AML-193 (cell line): ENCODE measurements at places on chromosomes 7 and 10.

GRCh38 chr7:94374721-94375566 lies 19.8 kb upstream of the COL1A2 start:
- no peak for DNase-seq

- DNase-seq = no peak
These were observed 84.1 kb downstream of the MKI67 start for GRCh38 chr10:128042131-128042610.

GRCh38 chr10:89873055-89873454 lies 171.7 kb downstream of the KIF20B start:
- no peak for DNase-seq

DNA sequence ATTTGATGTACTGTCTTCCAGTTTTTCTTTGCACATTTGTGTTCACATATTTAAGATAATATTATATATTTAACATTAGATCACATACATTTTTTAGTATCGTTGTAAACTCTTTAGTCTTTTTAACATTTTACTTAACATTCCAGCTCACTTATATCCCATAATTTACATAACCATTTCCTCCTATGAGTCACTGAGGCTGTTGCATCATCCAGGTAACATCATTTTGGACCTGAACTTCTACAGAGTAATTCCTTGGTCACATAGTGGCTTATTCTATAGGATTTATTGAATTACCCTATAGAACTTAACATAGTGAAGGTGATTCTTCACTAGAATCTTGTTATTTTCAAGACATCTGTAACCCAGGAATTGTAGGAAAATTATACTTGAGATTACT lies 194.4 kb downstream of the POU6F2 start:
- no peak for DNase-seq

DNA sequence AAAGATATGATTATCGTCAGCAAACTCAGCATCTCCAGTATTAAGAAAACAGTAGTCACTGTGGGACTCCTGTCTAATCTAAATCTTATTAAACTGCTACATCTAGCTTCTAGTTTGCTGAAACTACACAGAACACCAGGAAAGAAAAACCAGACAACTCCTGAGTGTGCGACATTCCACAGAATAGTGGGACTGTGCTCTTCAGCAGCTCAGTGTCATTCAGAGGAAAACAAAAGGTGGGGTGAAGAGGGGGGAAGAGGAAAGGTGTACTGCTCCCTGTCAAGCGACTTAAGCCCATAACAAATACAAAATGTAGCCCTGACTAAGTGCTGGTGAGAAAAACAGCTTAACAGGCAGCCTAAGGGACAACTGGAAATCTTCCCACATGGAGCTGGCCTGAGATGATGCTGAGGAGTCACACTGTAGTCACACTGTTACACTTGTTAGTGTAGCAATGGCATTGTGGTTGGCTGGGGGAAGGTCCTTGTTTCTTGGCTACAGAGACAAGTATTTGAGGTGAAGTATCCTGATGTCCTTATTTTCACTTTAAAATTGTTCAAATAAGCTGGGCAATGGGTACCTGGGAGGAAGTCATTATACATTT lies 135.5 kb downstream of the USP6NL start:
- no peak for DNase-seq

GRCh38 chr10:96216775-96217174 lies 54.6 kb downstream of the BLNK start:
- no peak for DNase-seq

- no peak for DNase-seq
These were observed 639.3 kb upstream of the GALNT17 start for GRCh38 chr7:70492625-70493024.

GRCh38 chr7:36036590-36036989 lies 116.5 kb upstream of the EEPD1 start:
- no peak for DNase-seq

DNA sequence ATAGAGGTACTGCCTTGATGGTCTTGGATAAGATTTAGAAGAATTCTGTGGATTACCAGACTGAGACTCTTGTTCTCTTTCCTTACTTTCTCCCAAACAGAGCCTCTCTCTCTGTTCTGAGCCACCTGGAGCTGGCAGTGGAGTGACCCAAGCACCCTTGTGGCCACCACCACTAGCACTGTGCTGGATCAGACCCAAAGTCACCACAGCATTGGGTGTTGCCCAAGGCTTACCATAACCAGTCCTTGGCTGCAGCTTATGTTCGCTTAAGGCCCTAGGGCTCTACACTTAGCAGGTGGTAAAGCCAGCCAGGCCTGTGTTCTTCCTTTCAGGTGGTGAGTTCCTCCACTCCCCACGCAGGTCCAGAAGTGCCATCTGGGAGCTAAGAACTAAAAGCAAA lies 79.8 kb downstream of the SEM1 start:
- DNase-seq = no peak

- DNase-seq = no peak
These were observed 167.8 kb downstream of the KIF20B start for GRCh38 chr10:89869180-89869579.

- DNase-seq = no peak
These were observed 14.1 kb downstream of the TMEM72 start for GRCh38 chr10:44925224-44925623.

DNA sequence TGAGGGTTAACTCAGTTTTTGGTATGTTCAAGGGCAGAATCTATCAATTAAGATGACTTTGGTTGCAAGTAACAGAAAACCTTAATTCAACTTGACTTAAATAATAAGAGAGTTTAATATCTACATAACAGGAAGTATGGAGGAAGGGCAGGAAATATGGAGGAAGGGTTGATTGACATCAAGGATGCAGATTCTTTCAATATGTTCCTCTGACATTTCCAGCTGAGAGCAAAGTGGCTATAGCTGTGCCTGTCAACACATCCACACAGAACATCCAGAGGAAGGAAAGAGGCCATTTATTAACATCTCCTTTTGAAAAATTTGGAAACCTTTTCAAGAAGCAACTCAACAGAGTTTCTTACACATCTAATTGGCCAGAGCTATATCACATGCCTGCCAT lies 19.4 kb upstream of the RALA start:
- DNase-seq = no peak
